Hippocampal formation (tissue), 2 donors: ENCODE measurements at places on chromosomes 1 and 21.

- no peak for DNase-seq
Observed at GRCh38 chr1:212879947-212880690, 22.0 kb downstream of the FLVCR1 start.

DNA sequence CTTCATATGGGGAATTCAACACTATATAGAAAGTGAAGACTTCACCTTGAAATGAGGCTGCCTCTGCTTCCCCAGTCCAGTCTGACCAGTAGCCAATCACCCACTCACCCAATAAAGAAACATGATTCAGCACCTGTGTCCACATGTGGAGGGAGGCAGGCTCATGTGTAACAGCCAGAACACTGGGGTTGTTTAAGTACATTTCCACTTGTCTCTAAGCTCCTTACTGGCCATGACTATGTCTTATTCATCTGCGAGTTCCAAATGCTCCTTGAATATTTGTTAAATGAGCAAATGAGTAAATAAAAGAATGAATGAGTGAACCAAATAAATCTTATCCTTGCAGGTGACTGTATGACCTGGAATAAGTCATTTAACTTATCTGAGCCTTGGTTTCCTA lies 100.1 kb downstream of the BRINP2 start:
- DNase-seq: no peak

DNA sequence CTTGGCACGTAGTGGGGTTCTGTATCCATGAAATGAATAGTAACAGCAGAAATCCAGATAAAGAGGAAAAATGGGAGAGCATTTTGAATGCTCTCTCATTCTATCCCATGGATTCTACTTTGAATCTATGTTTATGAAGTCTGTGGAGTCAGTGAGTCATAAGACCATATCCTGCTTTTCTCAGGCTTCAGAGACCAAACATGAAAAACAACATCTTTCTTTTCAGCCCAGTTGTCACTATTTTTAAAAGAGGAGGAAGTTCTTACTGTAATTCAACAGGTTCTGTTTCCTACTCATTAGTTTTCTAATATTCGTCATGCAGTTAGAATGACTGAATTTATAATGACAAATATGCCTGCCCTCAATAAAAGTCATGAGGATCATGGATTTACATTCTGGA lies 39.4 kb upstream of the CD55 start:
- DNase-seq: no peak

DNA sequence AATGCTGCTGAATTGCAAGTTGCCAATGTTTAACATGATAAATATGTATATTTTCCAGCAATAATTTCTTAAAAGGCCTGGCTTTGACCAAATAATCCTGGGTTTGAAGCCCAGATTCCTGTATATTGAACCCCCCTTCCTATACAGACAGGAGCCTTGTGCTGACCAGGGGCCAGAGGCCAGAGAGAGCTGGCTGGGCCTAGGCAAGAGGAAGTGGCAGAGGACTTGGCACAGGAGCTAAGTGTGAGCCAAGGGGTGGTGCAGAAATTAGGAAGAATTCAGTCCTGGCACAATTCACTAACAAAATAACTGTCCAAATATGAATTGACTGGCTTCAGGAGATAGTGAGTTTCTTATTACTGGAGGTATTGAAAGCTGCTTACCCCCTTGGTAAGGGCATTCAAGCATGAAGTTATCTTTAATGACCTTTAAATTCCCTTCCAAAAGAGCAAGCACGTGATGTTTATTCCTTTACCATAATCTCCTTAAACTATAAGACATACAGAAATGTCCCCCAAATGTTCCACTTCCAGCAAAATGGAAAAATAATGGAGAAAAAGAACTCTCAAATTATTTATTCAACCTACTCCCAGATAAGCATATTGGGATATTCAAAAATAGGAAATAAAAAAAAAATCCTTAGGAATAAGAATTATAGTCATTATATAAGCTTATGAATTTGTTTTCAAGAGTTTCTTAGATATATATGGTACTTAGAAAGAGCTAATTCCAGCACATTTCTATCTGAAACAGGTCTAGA lies 26.6 kb downstream of the NIBAN1 start:
- no peak for DNase-seq

DNA sequence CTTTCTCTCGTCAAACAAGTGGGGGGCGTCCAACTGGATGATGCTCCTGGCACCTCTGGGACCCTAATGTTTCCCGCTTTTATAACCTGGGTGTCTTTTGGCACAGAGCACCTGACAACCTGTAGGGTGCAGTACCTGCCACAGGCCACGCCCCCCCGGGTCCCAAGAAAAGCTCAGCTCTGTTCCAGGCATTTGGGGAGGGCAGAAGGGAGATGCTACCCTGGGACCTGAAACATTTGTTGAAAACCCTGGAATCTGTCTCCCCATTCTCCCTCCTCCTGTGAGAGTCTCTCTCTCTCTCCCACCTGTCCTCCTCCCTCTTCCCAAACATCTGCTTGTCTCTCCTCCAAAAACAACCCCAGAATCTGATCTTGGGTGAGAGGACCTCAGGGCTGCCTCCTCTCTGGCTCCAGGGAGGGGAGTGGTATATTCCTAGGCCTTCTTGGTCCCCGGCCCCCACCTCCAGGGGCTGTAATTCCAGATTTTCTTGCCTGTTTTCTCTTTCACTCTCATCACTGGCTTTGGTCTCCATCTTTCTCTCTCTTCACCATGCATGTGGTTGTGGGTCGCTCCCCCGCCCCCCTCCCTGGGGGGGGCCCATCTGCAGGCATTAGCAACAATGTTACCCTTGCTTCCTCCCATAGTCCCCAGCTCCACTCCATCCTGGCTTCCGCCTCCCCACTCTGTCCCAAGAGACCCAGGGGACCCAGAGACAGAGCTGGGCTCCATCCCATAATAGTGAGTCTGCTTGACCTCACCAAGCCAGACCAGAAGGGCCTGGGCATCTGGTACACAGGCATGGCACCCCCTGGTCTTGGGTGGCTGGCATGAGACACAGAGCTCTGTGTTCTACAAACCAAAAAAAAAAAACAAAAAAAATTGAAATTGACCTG lies 4.1 kb downstream of the AHDC1 start:
- no peak for DNase-seq

DNA sequence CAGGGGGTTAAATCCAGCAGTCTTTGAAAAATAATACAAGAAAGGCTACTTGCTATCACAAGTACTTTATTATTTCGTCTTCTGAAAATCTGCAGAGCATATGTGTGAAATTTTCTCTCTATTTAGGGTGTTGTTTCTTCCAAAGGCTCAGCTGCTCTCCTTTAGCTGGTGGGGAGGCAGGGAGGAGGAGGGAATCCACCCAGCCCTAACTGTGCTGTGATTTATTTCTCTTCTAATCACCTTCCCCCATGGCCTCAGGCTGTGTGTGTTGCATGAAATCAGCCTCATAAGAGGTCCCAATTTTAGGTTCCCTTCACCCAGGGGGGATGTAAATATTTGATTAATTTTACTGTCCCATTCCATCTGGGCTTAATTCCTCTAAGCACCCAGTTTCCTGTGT lies 77.6 kb upstream of the PGBD5 start:
- DNase-seq: peak; percentile 33

- no peak for DNase-seq
Observed at GRCh38 chr1:22077728-22078127, 25.2 kb downstream of the CDC42 start.

- no peak for DNase-seq
Observed at GRCh38 chr21:42471716-42472330, 24.2 kb downstream of the RSPH1 start.

GRCh38 chr1:157995583-157996169 lies 2.2 kb downstream of the KIRREL1 start:
- DNase-seq: no peak
